Cortex of kidney (tissue), 1 donor: ENCODE measurements at places on chromosomes 1 and 21.

DNA sequence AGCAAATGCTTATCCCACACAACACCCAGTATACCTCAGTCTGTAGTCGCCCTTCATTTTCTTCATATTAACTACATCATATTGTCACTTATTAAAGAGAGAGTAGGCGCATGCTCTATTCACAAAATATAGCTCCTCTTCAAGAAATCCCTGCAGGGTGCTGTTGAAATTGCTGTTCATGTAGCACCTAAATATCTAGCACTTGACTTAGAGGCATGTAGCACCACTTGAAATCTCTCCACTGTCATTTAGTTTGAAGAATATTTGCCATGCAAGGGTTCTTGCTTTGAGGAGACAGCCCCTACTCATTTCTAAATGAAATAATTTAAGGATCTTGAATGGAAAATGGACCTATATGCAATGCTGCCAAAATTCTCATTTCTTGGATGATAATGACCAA is 20.9 kb upstream of the LRRC8B start:
- no peak for DNase-seq

DNA sequence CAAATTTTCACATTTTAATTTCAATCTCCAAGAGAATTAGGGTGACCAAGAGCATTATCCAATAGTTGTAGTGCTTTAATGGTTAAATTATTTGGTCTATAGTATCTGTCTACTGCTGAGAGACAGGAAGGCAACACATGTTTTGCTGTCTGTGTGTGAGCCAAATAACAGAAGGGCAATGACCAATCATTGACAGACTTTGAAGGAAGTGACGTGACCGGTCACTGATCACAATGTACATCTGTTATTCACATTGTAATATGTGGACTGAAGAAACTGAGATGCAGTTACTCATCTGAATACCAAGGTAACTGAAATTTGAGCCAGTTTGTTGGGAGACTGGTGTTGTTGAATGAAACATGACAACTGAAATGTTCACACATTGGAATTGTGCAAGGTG is 196.7 kb downstream of the LRRC40 start:
- no peak for DNase-seq

DNA sequence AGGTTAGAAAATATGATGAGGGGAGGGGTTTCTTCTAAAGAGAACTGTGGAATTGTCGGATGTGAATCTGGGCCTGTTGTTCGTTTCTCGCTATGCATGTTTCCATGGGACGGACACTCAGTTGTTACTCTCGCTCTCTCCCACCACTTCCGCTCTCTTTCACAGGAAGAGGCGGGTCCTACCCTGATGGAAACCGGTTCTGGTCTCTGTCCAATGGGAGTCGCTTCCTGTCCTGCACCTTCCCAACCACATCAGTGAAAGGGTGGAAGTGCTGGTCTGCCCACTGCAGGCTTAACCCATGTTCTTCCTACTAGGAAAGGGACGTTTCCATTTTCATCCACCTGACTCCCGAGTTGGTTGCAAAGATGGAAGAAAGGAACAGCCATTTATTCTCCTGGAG is 119.4 kb downstream of the KCNJ15 start:
- DNase-seq = no peak

- no peak for DNase-seq
Measured at GRCh38 chr1:117342397-117342796, 24.9 kb upstream of the MAN1A2 start.

GRCh38 chr1:91647061-91647460 is 146.4 kb downstream of the CDC7 start:
- DNase-seq = no peak

DNA sequence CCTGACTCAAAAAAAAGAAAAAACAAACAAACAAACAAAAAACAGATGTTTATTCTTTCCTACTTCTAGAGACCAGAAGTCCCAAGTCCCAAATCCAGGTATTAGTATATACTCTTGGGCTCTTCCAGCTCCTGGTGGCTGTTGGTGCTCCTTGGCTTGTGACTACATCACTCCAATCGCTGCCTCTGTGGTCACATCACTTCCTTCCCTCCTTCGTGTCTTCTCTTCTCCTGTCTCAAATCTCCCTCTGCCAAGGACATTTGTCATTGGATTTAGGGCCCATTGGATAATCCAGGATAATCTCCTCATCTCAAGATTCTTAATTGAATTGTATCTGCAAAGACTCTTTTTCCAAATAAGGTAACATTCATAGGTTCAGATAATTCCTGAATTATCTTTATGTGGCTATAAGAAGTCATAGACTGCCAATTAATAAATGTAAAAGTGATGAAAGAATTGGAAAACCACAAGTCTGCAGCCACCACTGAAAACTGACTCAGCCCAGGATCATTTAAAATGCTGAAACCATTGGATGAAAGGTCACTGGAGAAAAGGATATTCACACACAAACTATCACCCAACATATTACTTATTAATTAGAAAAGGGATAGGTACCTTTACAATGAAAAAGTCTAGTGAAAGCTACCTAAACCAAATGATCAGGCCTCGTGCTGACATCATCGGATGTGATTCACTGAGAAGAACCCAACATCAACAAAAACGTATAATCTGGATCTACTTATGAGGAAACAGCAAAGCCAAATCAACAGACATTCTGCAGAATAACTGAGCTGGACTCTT is 67.1 kb downstream of the ZNF281 start:
- no peak for DNase-seq

GRCh38 chr1:59295618-59296017 is 1.3 kb upstream of the FGGY start:
- DNase-seq = no peak

GRCh38 chr1:13871886-13872285 is 171.9 kb downstream of the PRDM2 start:
- DNase-seq = no peak

DNA sequence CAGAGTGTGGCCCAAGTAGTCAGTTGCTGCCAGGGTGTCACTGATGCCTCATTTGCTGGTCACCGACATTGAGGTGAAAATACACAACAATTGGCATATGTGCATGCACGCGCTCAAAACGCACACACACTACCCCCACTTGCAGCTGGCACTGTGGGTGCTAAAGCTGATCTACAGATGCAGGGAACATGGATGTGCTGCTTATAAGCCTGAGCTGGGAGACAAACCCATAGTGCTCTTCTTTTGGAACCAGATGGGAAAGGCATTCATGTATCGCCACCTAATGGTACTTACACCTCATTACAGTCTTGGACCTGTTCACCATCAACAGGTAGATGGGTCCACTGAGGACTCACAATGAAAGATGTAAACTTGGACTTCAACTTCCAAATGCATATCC is 70.3 kb upstream of the CAMK1G start:
- DNase-seq = no peak

- DNase-seq = no peak
Measured at GRCh38 chr1:6359216-6360116, 34.1 kb downstream of the ACOT7 start.

DNA sequence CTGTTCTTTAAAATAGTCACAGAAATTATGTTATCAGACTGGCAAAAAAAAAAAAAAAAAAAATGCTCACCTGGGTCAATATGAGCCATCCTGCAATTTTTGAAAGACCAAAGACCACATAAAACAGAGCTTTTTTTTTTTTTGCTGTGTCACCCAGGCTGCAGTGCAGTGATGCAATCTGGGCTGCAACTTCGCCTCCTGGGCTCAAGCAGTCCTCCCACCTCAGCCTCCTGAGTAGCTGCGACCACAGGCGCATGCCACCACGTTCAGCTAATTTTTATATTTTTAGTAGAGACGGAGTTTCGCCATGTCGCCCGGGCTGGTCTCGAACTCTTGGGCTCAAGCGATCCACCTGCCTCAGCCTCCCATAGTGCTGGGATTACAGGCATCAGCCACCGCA is 62.8 kb downstream of the RGS13 start:
- no peak for DNase-seq

DNA sequence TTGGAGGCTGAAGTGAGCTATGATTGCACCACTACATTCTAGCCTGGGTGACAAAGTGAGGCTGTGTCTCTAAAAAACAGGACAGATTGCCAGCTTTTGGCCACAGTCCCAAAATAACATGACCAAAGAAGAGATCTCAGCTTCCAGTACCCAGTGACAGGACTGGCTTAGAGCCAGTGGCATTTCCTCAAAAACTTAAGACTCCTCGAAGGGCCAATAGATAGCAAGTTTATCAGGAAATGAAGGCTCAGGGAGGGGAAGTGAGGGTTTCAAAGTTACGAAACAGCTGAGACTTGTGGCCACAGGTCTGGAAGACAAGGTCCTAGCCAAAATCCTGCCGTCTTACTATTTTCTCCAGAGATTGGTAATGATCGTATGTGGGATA is 6.3 kb upstream of the TMEM39B start:
- no peak for DNase-seq

DNA sequence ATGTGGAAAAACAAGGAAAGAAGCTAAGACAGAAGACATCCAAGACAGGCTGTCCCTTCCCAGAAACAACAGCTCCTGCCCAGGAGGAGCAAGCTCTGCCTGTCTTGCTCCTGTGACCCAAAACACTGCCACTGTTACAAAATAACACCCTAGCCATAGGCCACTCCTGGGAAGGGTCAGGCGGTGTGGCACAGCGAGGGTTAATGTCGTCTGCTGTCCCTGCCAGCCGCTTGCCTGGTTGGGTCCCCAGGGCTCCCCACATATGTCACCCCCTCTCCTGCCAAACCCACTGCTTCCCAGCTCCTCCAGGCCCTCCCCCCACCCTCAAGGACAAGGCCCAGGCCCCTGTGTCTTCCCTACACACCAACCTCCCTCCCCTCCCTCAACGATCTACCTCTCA is 3.9 kb upstream of the NHLH1 start:
- no peak for DNase-seq

DNA sequence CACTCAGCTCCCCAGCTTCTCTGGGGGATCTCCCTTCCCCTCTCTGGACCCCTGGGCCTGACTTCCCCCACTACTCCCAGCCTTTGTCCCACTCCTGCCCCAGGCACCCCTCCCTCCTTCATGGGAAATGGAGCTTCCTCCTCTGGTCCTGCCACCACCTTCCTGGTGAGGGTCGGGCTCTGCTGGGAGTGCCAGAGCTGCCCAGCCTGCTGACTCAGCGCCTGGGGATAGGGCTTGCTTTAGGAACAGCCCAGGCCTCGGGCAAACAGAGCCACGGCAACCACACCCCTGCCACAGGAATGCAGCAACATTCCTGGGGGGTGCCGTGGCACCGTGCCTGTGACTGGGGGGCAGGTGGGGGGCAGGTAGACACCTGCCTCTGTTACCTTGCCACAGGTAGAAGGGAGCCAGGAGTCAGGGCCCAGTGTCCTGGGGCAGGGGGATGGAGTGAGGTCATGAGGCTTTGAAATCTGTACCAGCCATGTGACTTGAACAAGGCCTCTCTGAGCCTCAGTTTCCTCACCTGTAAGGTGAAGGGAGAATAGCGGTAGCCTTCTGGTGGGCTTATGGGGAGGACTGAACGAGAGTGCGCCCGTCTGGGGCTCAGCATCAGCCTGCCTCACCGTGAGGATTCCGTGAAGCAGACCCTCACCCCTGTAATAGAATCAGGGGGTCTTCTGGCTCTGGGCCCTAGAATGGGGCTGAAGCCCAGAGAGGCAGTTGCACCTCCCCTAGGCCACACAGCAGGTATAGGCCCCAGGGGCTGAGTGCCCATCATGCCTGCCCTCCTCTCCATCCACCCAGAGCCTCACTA is 17.8 kb upstream of the EPHA2 start:
- DNase-seq = no peak
